ENCODE measurements at places on chromosomes 11 and 22. TPM values are rescaled to one million over a fixed set of nuclear protein-coding genes. Genes with fewer than 3 reads are reported as not detected.
A peak's percentile ranks its signal among the peaks of the same experiment; 100 is the strongest.

OLFML1 gene
- total RNA-seq, result not detected

DNA sequence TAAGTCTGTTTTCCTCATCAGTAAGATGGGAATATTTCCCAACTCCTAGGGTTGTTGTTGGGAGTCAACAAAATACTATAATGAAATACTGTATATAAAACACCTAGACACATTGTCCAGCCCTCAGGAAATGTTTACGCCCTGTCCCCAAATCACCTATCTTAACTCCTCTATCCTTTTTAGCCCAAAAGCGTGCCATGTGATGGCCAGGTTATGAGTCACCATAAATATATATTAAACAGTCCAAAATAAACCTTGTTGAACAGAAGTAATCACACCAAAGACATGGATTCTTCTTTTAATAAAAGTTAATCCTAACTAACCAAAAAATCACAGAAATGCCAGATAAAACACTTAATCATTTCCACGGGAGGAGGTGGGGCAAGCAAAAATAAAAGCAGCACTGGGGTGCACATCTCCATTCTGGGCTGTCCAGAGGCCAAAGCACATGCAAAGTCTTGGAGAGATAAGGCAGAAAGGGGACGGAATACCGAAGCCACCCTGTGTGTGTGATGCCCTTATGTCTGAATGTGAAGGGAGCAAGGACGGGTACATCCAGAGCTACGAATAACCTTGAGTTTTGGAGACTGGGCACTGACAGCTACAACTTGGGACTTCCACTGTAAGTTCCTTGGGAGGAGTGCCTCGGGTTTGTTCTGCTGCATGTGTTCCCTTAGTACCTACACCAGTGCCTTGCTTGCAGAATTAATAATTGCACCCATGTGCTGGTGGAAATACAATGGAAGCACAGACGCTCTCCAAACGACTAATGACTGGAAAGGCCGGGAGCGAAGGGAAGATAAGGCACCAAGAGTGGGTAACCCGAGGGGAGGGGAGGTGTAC is 1.1 kb downstream of the OSBP start:
- H3K4me3 ChIP-seq, result peak overlapping the region; percentile 98
- no peaks in the 10 kb centered on the region for H3K27me3 ChIP-seq
- peaks cover 4% of the 10 kb centered on the region for H3K36me3 ChIP-seq
- no peak for DNase-seq

- H3K27me3 ChIP-seq, result peaks cover 27% of the 10 kb centered on the region
- H3K4me1 ChIP-seq, result peaks cover 8% of the 10 kb centered on the region
- no peak overlapping the region for H3K27ac ChIP-seq
- H3K4me3 ChIP-seq, result no peak overlapping the region
- H3K36me3 ChIP-seq, result no peaks in the 10 kb centered on the region
- no peak for DNase-seq
Measured at GRCh38 chr11:14969901-14970323, 2.2 kb downstream of the CALCA start.

- H3K27me3 ChIP-seq, result no peaks in the 10 kb centered on the region
- no peak overlapping the region for H3K27ac ChIP-seq
- no peak for DNase-seq
- no peak overlapping the region for H3K4me3 ChIP-seq
- no peaks in the 10 kb centered on the region for H3K4me1 ChIP-seq
Measured at GRCh38 chr11:7525424-7525823, 11.6 kb downstream of the PPFIBP2 start.

DNA sequence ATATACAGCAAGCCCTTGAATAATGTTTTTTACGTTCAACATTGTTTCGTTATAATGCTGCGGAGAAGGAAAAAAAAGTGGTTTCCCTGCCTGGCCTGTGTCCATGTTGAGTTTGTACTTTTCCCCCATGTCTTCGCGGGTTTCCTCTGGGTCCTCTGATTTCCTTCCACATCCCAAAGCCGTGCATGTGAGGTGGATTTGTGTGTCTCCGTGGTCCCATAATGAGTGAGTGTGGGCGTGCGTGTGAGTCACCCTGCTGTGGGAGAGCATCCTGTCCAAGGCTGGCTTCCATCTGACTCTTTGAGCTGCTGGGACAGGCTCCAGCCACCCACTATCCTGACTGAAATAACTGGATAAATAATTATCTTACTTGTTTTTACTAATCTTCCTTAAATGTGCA is 29.6 kb upstream of the SNX19 start:
- no peaks in the 10 kb centered on the region for H3K36me3 ChIP-seq
- no peaks in the 10 kb centered on the region for H3K4me1 ChIP-seq
- no peak overlapping the region for H3K27ac ChIP-seq
- no peak overlapping the region for H3K4me3 ChIP-seq

- no peak for DNase-seq
- no peaks in the 10 kb centered on the region for H3K27me3 ChIP-seq
- peaks cover 7% of the 10 kb centered on the region for H3K4me1 ChIP-seq
- no peaks in the 10 kb centered on the region for H3K36me3 ChIP-seq
- H3K27ac ChIP-seq, result no peak overlapping the region
- H3K4me3 ChIP-seq, result no peak overlapping the region
Measured at GRCh38 chr11:43835104-43835503, 45.5 kb upstream of the ALKBH3 start.

PRG2 gene
- not detected for total RNA-seq

Measured in Panc1 (cell line).